ENCODE measurements at places on chromosomes 1 and 21. TPM values are rescaled to one million over a fixed set of nuclear protein-coding genes. Genes with fewer than 3 reads are reported as not detected.

- no peak for DNase-seq
Measured at GRCh38 chr1:223742856-223743517, 30.6 kb downstream of the CAPN2 start.

GRCh38 chr1:168428063-168428731 is 115.6 kb downstream of the XCL2 start:
- peak; percentile 69 for DNase-seq

DNA sequence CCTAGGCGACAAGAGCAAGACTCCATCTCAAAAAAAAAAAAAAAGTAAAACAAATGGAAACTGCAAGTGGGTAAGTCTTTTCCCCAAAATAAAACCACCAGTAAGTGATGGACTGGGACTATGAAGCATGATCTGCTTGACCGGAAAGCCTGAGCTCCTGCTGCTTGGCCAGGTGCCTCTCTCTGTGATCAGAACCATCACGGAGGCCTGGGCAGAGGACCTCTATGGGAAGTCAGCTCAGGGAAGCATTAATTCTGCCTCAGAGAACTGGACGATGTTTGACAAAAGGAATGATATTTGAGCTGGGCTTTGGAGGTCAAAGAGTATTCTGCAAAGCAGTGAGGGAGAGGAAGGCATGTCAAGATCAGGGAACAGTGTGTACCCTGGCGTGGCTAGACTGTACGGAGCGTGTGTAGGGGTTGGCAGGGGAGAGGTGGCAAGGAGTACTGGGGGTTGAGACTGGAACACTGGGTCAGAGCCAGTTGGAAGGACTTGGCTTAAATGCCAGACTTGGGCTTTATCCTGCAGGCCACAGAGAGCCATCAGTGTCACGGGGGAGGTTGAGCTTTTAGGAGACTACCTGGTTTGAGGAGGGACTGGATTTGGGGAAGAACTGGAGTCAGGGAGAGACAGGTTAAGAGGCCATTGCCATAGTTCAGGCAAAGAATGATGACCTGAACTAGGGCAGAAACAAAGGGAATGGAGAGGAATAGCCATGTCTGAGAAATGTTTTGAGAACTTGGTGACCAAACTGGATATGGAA is 16.4 kb downstream of the ATP1A2 start:
- DNase-seq, result no peak

- no peak for DNase-seq
Measured at GRCh38 chr1:235368428-235368827, 1.2 kb downstream of the TBCE start.

GRCh38 chr1:109239409-109240068 is 9.8 kb upstream of the CELSR2 start:
- DNase-seq, result peak; percentile 55

- no peak for DNase-seq
Measured at GRCh38 chr1:193222056-193222615, 35.7 kb upstream of the B3GALT2 start.

DNA sequence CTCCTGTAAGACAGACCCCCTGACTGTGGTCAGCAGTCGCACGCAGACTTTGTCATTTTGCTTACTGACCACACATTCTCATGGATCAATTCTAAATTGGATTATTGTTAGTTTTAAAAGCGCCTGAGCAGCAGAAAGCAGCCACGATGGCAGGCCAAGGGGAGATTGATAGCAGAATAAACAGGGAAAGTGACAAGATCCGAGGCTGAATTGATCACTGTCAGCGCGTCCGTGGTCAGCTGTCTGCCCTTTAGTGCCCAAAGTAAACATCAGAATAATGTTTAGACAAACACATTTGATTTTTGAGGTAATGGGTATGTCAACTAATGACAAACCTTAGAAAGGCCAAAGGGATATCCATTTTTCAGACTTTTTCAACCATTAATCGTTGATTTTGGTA is 426.8 kb downstream of the SETD4 start:
- DNase-seq, result no peak

DNA sequence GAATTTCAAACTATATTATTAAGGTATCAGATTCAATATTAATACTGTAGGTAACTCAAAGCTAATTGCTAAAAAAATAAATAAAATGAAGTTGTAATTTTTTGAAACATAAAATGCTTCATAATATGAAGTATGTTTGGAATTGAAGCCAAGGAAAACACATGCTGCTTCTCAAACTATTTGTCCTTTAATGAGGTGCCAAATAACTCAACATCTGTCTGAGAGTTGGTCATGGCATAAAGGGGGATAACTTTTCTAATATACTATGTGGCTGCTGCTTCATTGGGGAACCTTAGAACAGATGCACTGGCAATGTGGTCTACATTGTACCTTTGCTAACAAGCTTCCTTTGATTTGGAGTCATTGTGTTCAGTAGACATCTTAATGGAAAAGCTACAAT is 96.7 kb downstream of the PDE4B start:
- no peak for DNase-seq

GRCh38 chr1:32939655-32940371 is 24.8 kb downstream of the RNF19B start:
- peak; percentile 55 for DNase-seq

DNA sequence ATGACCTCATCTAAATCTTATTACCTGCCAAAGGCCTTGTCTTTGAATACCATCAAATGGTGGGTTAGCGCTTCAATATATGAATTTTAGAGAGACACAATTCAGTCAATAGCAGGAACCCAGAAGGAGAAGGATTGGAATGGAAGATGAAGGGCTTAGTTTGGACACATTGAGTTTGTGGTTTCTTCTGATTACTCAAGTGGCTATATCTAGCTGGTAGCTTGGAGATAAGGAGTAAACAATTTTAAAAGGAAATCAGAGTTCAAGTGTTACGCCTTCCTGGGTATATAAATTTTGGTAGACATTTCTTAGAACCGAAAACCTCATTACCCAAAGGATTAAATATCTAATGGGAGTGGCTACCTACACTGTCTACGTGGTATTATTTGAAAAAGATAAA is 80.2 kb downstream of the RGS2 start:
- DNase-seq, result peak; percentile 38

DNA sequence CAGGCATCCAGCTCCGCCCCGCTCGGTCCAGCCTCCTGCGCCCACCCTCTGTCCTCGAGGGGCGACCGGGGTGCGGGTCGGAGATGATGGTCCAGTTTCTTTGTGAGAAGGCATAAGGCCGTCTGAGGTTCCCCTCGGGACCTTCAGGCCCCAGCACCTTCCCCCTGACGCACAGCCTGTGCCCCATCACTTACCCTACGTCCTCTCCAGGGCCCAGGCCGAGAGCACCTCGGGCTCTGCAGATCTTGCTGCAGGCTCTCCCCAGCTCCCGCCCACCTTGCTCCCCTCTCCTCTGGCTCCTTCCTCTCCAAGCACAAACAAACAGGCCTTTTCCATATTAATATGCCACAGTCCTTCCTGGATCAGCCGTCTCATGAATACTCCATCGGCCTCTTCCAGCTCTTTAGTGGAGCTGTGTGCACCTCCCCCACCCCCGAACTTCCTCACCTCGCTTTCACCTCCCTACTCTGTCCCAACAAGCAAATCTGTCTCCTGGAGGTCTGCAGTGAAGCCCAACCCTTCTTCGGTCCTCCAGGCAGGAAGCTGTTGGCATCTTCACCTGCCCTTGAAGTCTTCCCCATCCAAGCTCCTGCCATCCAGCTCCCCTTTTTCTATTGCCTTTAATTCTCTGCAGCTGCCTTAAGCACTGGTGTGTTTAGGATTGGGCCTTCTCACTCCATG is 448 bp upstream of the COL9A2 start:
- DNase-seq, result no peak

- no peak for DNase-seq
Measured at GRCh38 chr1:8384088-8384487, 66.2 kb downstream of the SLC45A1 start.

- peak; percentile 69 for DNase-seq
Measured at GRCh38 chr1:51607681-51608095, 9.2 kb upstream of the OSBPL9 start.

DNA sequence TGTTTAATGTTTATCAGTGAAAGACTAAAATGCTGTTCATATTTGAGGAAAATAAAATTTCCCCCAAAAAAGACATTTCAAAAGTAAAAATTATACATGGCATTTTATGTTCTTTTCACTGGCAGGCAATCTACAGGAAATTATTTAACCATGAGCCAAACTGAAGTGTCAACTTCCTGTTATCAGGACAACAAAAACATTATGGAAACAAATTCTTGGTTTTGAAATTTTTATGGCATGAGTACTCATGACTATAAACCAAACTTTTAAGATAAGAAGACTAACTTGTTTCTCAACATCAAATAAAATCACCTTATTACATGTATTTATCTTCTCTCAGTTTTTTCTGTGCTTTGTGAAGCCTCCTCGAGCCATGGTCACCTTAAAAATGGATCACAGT is 698.6 kb downstream of the LTN1 start:
- DNase-seq, result peak; percentile 68

DNA sequence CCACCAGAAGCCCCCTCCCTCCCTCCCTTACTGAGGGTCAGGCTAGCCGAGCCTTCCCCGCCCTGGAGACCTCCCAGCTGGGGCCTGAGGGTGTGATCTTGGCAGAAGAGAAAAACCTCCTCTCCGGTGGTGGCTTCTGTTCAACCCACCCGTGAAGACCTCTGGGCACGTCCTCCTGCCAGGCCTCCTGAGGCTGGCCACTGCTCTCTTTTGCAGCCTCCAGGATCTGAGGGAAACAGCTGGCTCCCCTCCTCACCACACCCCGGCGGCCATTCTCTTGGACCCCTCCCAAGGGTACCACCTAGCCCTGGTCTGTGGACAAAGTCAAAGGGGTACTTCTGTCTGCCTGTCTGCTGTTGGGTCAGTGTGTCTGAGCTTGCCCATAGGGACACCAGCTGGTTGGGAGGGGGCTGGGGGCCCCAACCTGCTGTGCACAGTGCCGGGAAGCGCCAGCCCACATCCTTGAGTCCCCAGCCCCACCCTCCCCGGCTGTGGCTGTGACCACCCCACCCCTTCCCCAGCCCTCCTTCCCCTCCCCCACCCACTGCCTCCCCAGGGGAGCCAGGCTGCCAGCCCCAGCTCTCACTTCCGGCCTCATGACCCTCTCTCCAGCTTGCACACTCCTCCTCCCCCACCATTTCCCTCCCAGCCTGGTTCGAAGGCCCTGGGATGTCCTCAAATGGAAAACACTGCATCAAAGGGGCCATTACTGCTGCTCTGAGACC is 48.1 kb downstream of the AHDC1 start:
- no peak for DNase-seq

DNA sequence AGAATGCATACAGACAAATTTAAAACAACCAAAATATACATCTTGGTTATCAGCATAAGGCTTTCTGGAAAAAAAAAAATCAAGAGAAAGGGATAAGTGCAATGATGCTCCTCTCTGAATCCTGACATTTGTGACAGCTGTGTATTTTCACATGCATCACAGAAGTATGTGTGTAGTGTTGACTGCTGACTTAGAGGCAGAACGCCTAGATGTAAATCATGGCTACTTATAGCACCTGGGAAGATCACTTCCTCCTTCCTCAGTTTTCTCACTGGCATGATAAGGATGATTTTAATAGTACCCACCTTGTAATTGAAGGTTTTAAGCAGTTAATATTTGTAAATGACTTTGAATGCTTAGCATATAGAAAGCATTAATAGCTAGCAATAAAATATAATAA is 112.5 kb downstream of the MRPL39 start:
- DNase-seq, result no peak

GRCh38 chr1:234628089-234628488 is 18.1 kb upstream of the IRF2BP2 start:
- DNase-seq, result peak; percentile 92

DNA sequence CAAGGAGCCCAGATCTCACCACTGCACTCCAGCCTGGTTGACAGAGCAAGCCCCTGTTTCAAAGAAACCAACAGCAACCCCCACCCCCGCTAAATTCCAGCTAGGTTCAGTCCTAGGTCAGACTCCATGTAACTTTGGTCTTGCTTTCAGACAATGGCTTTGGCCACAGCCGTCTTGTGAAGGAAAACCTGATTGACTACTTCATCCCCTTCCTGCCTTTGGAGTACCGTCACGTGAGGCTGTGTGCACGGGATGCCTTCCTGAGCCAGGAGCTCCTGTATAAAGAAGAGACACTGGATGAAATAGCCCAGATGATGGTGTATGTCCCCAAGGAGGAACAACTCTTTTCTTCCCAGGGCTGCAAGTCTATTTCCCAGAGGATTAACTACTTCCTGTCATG is 12.9 kb downstream of the TOR3A start:
- no peak for DNase-seq

- DNase-seq, result no peak
Measured at GRCh38 chr1:16156848-16157495, 1.1 kb upstream of the EPHA2 start.

- no peak for DNase-seq
Measured at GRCh38 chr1:51175278-51175677, 60.8 kb upstream of the RNF11 start.

GRCh38 chr21:21309510-21309909 is 311.3 kb downstream of the NCAM2 start:
- no peak for DNase-seq

DNA sequence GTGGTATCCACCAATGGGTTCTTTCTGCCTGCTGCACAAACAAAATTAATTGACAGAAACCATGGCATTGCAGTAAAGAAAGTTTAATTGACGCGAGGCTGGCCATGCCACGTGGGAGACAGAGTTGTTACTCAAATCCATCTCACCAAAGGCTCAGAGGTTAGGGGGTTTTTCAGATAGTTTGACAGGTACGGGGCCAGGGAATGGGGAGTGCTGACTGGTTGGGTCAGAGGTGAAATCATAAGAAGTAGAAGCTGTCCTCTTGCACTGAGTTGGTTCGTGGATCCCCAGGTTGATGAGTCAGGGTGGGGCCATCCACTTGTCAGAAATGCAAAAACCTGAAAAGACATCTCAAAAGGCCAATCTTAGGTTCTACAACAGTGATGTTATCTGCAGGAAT is 941 bp upstream of the TBCE start:
- no peak for DNase-seq

DNA sequence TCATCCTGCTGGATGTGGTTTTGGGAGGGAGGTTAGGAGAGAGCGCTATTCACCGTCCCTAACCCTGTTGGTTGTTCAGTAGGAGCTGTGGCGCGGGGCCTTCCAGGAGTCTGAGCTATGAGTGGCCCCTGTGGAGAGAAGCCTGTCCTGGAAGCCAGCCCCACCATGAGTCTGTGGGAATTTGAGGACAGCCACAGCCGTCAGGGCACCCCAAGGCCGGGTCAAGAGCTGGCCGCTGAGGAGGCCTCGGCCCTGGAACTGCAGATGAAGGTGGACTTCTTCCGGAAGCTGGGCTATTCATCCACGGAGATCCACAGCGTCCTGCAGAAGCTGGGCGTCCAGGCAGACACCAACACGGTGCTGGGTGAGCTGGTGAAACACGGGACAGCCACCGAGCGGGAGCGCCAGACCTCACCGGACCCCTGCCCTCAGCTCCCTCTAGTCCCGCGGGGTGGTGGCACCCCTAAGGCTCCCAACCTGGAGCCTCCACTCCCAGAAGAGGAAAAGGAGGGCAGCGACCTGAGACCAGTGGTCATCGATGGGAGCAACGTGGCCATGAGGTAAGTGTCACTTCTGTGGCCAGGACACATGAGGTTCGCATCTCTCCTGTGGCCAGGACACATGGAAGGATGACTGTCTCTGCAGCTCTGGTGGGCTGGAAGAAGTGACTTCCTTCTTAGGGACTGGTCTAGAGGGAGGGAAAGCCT is 1.2 kb downstream of the ZC3H12A start:
- peak; percentile 51 for DNase-seq

- no peak for DNase-seq
Measured at GRCh38 chr1:217892750-217893149, 261.6 kb downstream of the SPATA17 start.

GRCh38 chr1:25550155-25550506 is 6.7 kb downstream of the LDLRAP1 start:
- peak; percentile 42 for DNase-seq

CHI3L2 gene
- 0.15 TPM for total RNA-seq

IGSF5 gene
- total RNA-seq, result not detected

FAM72B gene
- total RNA-seq, result 9.2 TPM

RSPH1 gene
- not detected for total RNA-seq

CD34 gene
- 0.59 TPM for total RNA-seq

LCK gene
- total RNA-seq, result 0.12 TPM

LDLRAP1 gene
- 16.9 TPM for total RNA-seq

Data from M059J (cell line).